ENCODE measurements at places on chromosomes 11 and 22.

GRCh38 chr11:120808616-120809050 is 215.3 kb upstream of the TBCEL start:
- DNase-seq, result no peak

DNA sequence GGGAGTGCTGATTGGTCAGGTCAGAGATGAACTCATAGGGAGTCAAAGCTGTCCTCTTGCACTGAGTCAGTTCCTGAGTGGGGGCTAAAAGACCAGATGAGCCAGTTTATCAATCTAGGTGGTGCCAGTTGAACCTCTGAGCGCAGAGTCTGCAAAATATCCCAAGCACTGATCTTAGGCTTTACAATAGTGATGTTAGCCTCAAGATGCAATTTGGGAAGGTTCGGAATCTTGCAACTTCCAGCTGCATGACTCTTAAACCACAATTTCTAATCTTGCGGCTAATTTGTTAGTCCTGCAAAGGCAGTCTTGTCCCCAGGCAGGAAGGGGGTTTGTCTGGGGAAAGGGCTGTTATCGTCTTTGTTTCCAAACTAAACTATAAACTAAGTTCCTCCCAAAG is 92.3 kb upstream of the PARVA start:
- DNase-seq, result no peak

DNA sequence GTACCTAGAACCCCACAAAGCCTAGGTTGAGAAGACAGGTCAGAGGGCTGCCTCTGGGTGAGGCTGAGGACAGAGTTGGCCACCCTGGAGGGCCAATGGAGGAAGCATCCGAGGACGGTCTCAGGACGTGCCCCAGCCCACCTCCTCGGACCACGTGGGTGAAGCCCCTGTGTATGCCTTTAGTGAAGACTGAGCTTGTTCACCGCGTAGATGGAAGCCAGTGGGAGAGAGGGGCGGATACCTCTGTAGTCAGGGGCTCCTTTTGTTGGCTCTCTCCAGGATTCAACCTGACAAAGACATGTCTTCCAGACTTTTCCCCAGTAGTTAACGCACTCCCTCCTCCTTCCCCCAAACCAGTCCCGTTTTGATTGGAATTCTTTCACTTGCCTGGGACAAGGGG is 110.7 kb downstream of the ZBTB16 start:
- no peak for DNase-seq

DNA sequence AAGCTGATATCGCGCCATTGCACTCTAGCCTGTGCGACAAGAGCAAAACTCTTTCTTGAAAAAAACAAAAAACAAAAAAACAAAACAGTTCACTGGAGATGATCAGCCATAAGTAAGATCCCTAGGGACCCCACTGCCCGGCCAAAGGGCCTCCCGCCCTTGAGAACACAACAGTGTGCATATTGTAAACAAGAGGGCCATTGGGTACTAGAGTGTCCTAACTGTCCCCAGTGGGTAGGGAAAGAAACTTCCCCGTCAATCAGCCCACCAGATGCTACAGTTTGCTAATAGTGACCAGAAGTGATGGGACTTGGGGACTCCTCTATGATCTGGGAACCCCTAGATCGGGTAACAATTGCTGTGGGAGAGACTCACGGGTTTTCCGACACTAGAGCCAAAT is 3.7 kb upstream of the ACY3 start:
- DNase-seq, result no peak

DNA sequence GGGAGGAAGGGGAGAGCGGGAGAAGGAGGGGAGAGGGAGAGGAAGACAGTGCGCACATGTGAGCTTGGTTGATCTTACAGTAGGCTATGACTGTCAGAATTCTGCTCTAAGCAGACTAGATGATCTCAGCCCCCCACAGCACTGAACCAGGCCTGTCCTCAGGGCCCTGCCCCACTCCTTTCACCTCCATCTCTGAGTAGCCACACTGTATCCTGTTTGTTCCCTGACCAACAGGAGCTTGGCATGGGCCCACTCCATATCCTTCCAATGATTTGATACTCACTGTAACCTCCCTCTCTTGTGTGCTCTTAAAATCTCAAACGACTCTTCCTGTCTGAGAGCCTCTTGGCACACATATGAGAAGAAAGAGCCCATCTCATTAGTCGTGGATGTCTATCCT is 86.1 kb upstream of the PARVA start:
- DNase-seq, result no peak

GRCh38 chr11:8262552-8263108 is 1.0 kb downstream of the LMO1 start:
- no peak for DNase-seq

DNA sequence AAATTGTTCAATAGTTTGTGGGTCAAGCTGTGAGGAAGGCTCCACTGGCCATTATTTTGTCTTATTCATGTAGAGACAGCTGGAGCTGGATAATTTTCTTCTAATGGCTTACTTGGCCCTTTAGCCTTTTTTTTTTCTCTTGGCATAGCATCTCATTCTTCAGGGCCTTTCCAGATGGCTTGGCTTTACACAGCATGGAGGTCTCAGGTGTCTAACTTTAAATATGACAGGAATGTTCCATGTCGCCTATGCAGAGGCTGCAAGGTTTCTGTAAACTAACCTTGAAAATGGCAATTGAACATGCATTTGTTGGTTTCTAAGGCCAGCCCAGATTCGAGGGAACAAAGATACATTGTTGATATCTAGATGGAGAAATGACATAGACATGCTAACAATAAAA is 247.9 kb upstream of the CNTN5 start:
- no peak for DNase-seq

DNA sequence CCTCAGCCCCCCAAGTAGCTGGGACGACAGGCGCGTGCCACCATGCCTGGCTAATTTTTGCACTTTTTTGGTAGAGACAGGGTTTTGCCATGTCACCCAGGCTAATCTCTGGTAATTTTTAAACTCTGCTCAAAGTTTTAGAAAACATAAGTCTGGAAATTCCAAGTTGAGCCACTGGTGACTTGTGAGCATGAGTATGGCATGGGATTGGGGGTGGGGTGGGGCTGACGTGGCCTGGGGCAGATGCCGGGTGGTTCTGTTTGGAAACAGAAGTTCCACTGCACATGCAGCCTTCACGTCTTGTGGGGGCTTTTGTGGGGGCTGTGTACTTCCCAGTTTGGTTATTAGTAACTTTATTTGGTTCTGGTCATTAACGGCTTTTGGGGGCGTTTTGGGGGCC is 67.3 kb downstream of the PTPRJ start:
- no peak for DNase-seq

- peak; percentile 3 for DNase-seq
These were observed 555.8 kb downstream of the BUD13 start for GRCh38 chr11:116217006-116217405.

- DNase-seq, result no peak
These were observed 514.5 kb downstream of the TBC1D22A start for GRCh38 chr22:47276991-47277390.

DNA sequence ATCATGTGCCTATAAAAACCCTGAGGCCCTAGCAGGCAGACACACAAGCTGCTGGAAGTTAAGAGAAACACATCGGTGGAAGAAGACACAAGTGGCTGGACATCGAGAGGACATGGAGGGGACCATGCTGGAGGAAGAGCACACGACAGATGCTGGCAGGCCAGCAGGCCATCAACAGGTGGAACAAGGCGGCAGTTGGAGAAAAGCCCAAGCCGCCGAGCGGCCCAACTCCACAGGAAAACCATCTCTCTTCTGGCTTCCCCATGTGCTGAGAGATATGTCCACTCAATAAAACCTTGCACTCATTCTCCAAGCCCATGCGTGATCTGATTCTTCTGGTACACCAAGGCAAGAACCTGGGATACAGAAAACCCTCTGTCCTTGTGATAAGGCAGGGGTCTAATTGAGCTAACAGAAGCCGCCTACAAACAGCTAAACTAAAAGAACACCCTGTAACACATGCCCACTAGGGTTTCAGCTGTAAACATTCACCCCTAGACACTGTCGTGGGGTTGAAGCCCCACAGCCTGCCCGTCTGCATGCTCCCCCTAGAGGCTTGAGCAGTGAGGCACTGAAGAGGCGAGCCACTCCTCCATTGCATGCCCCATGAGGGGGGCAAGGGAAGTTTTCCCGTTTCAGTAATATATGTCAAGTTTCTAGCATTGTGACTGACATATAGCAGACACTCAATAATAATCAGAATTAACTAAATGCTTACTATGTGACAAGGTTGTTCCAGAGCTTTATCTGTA is 39.0 kb upstream of the MMP20 start:
- DNase-seq, result no peak

GRCh38 chr11:75398906-75399305 is 412 bp upstream of the RPS3 start:
- DNase-seq, result no peak

DNA sequence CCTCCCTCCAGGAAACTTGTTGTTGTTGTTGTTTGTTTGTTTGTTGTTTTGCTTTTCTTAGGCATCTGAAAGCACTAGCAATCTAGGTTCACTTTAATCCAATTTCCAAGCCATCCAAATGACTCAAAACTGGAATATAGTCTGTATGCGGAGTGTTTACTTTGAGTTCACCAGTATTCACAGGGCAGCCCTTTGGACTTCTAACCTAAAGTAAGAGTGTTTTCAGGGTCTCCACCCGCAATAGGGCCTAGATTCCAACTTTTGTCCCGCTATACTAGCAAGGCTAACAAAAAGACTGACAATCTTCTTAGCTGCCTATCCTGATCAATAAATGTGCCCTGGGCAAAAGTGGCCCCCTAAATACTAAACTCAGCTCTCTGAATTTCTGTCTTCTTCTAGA is 13.6 kb downstream of the PGM2L1 start:
- no peak for DNase-seq

- DNase-seq, result no peak
These were observed 10.0 kb downstream of the CDPF1 start for GRCh38 chr22:46240073-46240472.

- DNase-seq, result no peak
These were observed 57.6 kb upstream of the CRYBB3 start for GRCh38 chr22:25142102-25142501.

DNA sequence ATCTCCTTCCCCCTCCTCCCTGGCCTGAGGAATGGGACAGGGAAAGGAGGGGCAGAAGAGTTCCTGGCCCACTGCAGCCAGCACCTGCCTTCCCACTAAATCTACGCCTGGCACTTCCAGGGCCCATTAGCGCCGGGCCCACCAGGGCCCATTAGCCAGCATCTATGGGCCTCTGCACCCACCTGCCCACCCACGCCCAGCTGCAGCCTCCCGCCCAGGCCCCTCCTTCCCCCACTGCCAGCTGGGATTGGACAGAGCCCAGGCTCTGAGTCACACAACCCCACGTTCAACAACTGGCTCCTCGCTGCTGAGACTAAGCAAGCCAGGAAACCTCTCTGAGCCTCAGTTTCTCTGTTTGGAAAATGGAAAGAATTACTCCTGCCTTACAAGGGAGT is 48.7 kb downstream of the CYTH4 start:
- DNase-seq, result no peak

DNA sequence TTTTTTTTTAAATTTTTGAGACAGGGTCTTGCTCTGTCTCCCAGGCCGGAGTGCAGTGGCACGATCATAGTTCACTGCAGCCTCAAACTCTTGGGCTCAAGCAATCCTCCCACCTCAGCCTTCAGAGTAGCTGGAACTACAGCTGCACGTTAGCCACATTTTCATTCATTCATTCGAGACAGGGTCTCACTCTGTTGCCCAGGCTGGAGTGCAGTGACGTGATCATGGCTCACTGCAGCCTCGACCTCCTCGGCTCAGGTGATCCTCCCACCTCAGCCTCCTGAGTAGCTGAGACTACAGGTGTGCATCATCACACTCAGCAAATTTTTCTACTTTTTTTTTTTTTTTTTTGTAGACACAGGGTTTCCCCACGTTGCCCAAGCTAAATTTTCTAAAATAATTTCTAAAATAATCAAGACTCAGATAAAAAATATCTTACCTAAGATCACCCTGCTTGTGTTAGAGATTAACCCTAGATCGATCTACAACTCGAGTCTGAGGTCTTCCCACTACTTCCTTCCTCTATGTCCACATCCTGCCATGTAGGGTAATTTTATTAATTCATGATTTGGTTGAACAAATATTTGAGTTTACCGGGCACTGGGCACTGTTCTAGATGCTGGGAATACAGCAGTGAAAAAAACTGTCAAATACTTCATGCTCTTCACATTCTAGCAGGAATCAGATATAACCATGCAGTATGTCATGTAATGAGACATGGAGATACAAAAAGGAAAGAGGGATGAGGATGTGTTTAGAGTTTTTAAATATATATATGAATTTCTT is 15.1 kb downstream of the EIF4G2 start:
- DNase-seq, result no peak

GRCh38 chr22:23922921-23923320 is 28.7 kb downstream of the MIF start:
- DNase-seq, result no peak

DNA sequence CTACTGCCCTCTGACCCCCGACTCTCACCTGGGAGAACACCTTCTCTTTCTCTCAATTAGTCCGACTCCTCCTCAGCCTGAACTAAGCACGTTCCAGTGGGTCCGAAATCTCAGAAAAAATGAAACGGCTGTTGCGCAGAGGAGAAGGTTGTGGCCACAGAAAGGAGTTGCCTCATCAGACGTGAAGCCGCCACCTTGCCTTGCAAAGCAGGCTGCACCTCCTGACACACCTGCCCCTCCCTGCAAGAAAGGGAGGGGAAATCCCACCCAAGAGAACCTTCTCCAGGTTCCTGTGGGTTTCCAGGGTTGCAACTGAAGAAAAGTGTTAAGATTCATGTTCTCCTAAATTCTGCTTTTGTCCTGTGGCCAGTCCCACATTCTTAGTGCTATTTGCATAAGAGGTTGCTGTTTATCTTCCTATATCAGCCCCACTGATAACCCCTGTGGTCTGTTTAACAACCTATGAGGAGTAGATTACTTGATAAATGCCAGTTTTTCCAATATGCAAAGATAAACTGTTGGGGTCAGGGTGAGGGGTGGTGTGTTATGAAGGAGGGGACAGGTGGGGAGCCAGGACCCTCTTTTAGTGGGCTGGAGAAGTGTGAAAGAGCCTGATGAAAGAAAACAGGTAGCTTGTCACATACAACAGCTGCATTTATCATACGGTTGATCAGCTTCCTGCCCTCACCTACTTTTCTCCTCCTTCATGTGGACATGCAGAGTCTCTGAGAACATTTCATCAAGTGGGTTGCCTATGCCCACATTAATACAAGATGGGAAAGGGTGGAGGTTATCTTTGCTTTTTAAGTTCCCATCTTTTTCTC is 18.2 kb downstream of the ZBTB16 start:
- DNase-seq, result peak; percentile 62

GRCh38 chr22:30224161-30224857 is 22.2 kb downstream of the LIF start:
- DNase-seq, result no peak

- no peak for DNase-seq
These were observed 73.9 kb downstream of the SGSM3 start for GRCh38 chr22:40444178-40444831.

- DNase-seq, result no peak
These were observed 45.6 kb downstream of the PISD start for GRCh38 chr22:31616315-31616980.

DNA sequence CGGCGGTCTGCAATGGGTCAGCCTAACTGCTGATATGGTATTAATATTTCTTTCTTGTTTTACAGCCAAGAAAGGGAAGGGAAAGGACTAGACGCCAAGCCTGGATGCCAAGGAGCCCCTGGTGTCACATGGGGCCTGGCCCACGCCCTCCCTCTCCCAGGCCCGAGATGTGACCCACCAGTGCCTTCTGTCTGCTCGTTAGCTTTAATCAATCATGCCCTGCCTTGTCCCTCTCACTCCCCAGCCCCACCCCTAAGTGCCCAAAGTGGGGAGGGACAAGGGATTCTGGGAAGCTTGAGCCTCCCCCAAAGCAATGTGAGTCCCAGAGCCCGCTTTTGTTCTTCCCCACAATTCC is 1.9 kb downstream of the MDK start:
- no peak for DNase-seq

Measured in CD4-positive, alpha-beta T cell treated with Interferon alpha-2 for 1 hour (primary cell).